H4 (cell line): ENCODE measurements at places on chromosomes 12 and 14. TPM values are rescaled to one million over a fixed set of nuclear protein-coding genes. Genes with fewer than 3 reads are reported as not detected.

PLEK2 gene
- not detected in 2 replicates for total RNA-seq

VDR gene
- 5.6 and 7.3 TPM in 2 replicates for total RNA-seq

BHLHE41 gene
- 8.1 and 9.6 TPM in 2 replicates for total RNA-seq

CDH24 gene
- 2.9 and 3.3 TPM in 2 replicates for total RNA-seq

PAPOLA gene
- total RNA-seq = 38.2 and 63.2 TPM in 2 replicates

TEX22 gene
- total RNA-seq = 0.04 TPM in 1 of 2 replicates, not detected in the other

KRT77 gene
- not detected in 2 replicates for total RNA-seq

DTX3 gene
- 7.3 and 10.7 TPM in 2 replicates for total RNA-seq
